Activated CD4-positive, alpha-beta memory T cell treated with anti-CD3 and anti-CD28 coated beads for 36 hours (primary cell): ENCODE measurements at places on chromosomes 11 and 22. TPM values are rescaled to one million over a fixed set of nuclear protein-coding genes. Genes with fewer than 3 reads are reported as not detected.

MFRP gene
- not detected for total RNA-seq

CRYBB3 gene
- 0.43 TPM for total RNA-seq

ARHGAP8 gene
- total RNA-seq: 0.88 TPM

SYT12 gene
- not detected for total RNA-seq

TMEM191C gene
- total RNA-seq: 1.4 TPM

TMEM25 gene
- 13.0 TPM for total RNA-seq

RIBC2 gene
- 9.4 TPM for total RNA-seq

DNA sequence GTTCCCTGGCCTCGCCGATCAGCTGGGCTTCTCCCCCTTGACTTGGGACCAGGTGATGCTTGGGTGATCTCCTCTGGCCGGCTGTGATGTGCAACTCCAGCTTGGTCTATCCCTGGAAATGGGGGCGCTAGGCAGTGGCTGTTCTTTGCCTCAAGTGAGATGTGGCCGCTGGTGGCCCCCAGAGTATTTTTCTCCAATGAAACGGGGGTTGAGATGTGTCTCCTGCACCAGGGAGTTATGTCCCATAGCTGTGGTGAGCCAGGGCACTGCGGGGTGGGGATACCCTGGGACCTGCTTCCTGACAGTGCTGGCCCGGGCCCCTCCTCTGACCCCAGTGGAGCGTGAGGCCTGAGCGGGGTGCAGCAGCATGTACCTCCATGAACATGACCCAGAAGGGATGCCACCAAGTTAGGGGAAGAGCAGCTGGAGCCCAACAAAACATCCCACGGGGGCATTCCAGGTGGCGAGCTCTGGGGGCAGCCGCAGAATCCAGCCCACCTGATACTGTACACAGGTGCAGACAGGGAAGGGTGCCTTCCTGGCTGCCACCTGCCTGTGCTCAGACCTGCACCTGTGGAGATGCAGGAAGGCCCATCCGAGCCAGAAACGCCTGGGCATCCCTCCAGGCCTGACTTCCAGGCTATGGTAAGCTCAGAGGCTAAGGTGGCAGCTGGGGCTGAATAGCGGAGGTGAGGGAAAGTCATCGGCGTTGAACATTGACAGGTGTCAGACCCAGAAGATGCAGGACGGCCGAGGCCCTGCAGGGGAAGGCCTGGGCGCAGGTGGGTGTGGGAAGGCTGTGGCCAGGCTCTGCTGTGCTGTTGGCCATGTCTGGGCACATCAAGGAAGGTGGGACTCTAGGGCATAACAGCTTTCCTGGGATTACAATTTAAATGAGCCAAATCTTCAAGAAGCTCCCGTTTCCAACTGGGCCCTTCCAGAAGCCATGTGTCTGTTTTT is 97.3 kb downstream of the CTTN start:
- DNase-seq: no peak

DNA sequence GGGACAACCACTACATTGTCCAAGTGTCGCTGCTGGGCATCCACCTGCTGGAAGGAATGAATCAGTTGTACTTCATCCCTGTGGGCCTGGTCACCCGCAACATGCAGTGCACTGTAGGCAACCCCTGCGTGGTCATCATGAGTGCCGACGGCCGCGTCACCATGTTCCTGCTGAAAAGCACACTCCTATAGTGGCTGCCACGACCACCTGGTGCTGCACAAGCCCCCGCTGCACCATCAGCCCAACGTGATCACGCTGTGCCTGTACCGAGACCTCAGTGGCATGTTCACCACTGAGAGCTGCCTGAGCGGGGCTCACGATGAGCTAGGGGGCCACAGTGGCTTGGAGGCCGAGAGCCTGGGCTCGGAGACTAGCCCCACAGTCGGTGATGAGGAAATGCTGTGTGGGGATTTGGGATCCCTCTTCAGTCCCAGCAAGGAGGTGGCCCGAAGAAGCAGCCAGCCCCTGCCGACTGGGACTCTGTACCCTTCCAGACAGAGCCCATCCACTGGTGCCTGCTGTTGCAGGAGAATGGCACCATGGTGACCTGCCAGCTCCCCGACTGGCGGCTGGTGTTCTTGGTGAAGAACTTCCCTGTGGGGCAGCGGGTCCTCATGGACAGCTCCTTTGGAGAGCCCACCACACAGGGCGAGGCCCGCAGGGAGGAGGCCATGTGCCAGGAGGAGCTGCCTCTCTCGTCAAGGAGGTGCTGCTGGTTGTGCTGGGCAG is 15.7 kb upstream of the SLC5A4 start:
- DNase-seq: no peak

GRCh38 chr22:25002241-25002985 is 49.9 kb downstream of the KIAA1671 start:
- no peak for DNase-seq

- DNase-seq: no peak
Observed at GRCh38 chr11:129800655-129801054, 15.0 kb upstream of the TMEM45B start.

DNA sequence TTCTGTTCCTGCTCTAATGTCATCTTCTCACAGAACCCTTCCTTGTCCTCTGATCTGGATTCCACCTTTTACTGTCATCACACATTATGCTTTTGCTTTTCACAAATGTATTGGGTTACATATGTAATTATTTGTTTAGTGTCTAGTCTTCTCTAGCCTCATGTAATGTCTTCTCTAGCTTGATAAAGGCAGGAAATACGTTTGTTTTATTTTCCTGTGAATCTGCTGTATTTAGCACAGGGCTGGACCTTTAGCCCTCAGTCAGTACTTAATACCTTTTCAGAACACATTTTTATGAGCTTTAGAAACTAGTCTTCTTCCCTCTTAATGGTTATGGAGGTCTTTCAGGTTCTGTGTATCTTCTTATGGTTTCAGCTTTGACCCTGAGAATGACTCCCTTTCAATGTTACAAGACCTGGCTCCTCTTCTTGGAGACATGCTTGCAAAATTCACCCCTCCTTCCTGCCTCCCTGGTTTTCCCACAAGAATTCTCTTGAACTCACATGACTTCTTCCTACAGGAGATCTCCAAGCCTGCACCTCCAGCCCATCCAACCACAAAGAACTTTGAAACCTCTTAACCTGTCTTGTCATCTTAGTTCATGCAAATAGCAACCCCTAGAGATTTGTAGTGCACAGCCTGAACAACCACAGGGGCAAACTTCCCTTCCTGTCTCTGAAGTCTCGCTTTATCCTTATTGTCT is 132.7 kb upstream of the DDI1 start:
- DNase-seq: no peak

DNA sequence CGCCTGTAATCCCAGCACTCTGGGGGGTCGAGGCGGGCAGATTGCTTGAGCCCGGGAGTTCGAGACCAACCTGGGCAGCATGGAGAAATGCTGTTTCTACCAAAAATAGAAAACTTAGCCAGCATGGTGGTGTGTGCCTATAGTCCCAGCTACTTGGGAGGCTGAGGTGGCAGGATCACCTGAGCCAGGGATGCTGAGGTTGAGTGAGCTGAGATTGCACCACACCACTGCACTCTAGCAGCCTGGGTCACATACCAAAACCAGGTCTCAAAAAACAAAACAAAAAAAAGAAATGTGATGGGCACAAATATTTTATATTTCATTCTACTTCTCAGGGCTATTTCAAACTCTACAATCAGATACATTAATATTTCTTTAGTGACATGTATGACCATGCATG is 25.7 kb downstream of the TTC17 start:
- DNase-seq: no peak

GRCh38 chr11:121523581-121524232 is 70.9 kb upstream of the SORL1-AS1 start:
- no peak for DNase-seq

GRCh38 chr11:1305501-1306056 is 3.9 kb downstream of the TOLLIP start:
- peak; percentile 4 for DNase-seq

- DNase-seq: peak; percentile 68
Observed at GRCh38 chr11:120168960-120169681, 31.2 kb upstream of the TRIM29 start.

- peak; percentile 4 for DNase-seq
Observed at GRCh38 chr11:66218036-66218435, 50.4 kb upstream of the RAB1B start.

GRCh38 chr11:14275076-14275475 is 83.9 kb downstream of the RRAS2 start:
- DNase-seq: no peak

DNA sequence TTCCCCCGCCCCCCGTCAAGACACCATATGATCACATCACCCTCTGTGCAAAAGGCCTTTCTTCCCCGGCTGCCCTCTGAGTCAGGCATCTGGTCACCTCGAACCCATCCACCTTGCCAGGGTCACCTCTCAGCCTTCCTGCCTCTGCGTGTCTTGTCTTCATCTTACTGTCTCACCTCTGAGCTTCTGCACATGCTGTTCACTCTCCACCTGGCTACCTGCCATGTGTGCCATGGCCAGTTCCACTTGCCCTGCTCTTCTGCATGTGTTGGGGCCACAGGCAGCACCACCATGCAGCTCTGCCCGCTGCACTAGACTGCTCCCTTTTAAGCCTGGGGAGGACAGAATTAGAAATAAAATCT is 9.8 kb downstream of the ZNF74 start:
- no peak for DNase-seq

- DNase-seq: no peak
Observed at GRCh38 chr11:17403980-17404759, 15.7 kb upstream of the KCNJ11 start.

DNA sequence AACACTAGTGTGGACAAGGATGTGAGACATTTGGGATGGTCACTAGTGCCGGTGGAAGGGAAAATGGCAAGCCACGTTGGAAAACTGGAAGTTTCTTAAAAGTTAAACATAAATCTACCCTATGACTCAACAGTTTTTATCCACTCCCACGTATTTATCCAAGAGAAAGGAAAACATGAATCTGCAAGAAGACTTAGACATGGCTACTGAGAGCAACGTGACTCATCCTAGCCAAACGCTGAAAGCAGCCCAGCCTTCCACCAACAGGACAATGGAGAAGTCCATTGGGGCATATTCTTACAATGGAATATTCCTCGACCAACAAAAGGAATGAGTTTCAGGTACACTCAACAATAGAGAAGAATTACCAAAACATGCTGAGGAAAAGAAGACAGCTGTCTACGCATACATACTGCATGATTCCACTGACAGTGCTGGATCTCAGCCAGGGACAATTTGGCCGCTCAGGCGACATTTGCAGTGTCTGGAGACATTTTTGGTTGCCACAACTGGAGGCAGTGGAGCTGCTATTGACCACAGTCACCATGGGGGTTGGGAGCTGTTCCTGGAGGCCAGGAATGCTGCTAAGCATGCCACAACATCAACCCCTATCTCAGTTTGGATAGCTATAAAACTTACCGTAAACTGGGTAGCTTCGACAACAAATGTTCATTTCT is 21.2 kb downstream of the SYT13 start:
- no peak for DNase-seq

DNA sequence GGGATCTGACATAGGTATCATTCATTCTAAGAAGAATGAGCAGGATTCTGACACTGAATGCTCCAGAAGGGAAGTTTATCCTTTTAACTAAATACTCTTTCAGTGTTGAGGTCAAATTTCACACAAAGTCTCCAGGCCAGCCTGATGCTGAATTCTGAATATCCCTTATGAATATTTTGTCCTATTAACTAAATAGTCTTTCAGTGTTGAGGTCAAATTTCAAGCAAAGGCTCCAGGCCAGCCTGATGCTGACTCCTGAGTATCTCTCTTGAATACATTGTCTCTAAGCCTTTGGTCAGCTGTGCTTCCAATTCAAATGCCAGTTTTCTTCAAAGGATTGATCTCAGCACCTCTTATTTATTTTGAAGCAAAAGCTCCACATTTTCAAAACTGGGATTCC is 676.8 kb downstream of the NTM start:
- DNase-seq: no peak

DNA sequence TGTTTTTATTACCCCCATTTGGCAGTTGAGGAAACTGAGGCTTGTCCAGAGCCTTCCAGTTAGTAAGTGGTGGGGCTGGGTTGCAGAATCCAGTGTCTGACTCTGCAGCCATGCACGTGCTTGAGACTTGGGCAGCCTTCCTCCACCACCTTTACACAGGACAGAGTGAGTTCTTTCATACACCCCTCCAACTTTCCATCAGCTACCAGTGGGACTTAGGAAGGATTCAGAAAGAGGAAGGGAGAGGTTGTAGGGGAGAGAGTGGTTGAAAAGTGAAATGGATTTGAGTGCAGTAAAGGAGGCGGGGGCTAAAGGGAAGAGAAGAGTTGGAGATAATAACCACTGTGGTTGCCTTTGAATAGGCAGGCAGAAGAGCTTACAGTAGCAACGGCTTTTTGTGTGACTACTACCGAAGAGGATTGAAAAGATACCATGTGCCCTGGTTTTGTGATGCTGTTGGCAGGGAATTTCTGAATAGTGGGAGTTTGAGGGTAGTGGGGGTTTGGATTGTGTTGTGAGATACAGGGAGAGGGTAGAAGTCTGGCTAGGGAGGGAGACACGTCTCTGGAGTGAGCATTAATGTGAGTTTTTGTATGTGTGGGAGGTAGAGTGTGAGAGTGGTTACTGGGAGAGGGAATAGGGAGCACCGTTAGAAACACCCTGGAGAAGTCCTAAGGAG is 1.7 kb downstream of the UVRAG start:
- DNase-seq: no peak

GRCh38 chr11:61619471-61620226 is 38.8 kb upstream of the SYT7 start:
- DNase-seq: no peak

GRCh38 chr11:74686792-74687191 is 44.4 kb downstream of the CHRDL2 start:
- no peak for DNase-seq

DNA sequence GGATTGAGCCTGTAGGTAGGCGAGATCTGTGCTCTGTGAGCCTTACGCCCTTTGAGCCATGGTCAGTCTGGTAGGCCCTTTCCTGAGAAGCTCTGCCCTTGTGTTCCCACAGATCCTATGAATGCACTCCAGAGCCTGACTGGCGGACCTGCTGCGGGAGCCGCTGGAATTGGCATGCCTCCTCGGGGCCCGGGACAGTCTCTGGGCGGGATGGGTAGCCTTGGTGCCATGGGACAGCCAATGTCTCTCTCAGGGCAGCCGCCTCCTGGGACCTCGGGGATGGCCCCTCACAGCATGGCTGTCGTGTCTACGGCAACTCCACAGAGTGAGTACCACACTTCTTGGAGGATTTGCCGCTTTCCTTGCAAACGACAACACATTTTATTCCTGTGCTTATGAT is 47.4 kb downstream of the MED15 start:
- DNase-seq: no peak

GRCh38 chr22:35977136-35977535 is 51.5 kb downstream of the RBFOX2 start:
- DNase-seq: no peak

GRCh38 chr11:57982776-57983175 is 40.9 kb upstream of the OR9Q1 start:
- DNase-seq: no peak
